ENCODE measurements at places on chromosomes 4 and X.

DNA sequence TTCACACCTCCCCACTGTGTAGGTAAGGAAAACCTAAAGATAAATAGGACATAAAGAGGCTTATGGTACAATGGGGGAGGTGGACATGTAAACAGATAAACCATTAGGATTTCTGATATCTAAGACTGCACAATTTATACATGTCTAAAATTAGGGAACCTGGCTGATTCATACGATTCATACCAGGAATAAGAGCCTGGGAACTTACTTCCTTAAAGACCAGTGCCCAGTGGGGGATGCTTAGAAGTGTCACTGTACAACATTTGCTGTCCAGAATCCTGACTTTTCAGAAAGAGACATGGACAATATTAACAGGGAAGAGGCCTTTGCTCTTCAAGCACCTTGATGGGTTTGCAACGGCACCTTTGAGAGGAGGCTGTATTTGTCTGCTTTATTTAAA lies 116.8 kb upstream of the KIT start:
- DNase-seq, result no peak
- H3K4me1 ChIP-seq, result no peaks in the 10 kb centered on the region
- H3K4me3 ChIP-seq, result no peak overlapping the region
- peaks cover 5% of the 10 kb centered on the region for H3K27me3 ChIP-seq
- H3K27ac ChIP-seq, result no peak overlapping the region

- H3K4me3 ChIP-seq, result no peak overlapping the region
- DNase-seq, result no peak
- H3K27ac ChIP-seq, result no peak overlapping the region
- no peaks in the 10 kb centered on the region for H3K4me1 ChIP-seq
- H3K36me3 ChIP-seq, result no peaks in the 10 kb centered on the region
These were observed 39.4 kb downstream of the GSX2 start for GRCh38 chr4:54139332-54139731.

DNA sequence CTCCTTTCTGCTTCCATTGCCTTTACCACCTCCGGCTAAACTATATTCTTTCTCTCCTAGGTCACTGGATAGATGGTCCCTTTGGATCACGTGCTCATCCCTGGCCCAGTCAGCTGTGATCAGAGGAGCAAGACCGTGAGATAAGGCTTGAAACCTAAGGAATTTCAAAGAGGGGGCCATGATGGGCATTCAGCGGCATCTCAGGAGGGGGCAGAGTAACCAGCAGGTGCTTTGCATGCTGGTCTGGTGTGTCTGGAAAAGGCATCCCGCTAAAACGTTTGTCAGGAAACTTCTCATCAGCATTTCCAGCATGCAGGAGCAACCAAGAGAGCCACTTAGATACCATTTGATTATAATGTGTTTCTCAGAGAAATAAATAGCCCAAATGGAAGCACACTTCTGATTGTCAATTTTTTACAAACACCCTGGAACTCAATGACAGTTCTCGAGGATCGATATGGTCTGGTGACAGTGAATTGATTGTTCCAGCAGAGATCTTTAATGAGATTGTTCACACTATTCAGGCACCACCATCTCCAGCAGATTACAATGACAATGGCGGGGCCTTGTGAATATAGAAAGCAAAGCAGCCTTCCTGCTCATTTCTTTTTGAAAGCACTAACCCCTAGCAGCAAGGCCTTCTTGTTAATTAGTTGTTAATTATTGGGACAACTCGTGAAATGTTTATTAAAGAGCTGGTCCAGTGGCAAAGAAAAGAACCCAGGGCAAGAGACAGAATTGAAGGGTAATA lies 327.1 kb downstream of the PTTG2 start:
- DNase-seq, result no peak
- peaks cover 13% of the 10 kb centered on the region for H3K4me1 ChIP-seq
- no peak overlapping the region for H3K27ac ChIP-seq
- no peaks in the 10 kb centered on the region for H3K27me3 ChIP-seq
- H3K36me3 ChIP-seq, result no peaks in the 10 kb centered on the region
- H3K4me3 ChIP-seq, result no peak overlapping the region

GRCh38 chr4:168766604-168767316 lies 243.3 kb downstream of the CBR4 start:
- no peaks in the 10 kb centered on the region for H3K27me3 ChIP-seq
- no peak overlapping the region for H3K4me3 ChIP-seq
- H3K36me3 ChIP-seq, result no peaks in the 10 kb centered on the region

DNA sequence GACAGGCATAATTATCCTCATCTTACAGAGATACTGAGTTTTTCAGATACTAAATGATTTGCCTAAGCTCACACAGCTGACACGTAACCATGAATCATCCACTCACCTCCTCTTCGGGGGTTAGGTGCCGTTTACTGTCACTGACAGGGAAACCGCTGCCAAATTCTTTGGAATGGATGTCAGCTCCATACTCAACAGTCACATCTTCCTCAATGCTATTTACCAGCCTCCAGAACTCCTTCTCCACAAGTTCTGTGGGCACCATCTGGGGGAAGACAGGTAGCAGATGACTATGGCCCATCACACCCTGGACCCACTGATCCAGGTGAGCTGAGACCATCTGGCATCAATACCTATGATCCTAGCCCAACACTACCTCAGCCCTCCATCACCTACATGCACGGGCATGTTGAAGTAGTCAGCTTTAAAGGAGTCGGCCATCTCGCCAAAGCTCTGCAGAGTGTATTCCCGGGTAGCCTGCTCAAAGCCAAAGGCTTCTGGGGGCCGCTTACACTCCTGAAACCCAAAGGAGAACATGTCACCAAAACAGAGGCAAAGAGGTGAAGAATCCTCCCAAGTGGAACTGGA lies 13.5 kb downstream of the KDM5C start:
- no peak for DNase-seq
- no peak overlapping the region for H3K4me3 ChIP-seq
- no peak overlapping the region for H3K27ac ChIP-seq
- no peaks in the 10 kb centered on the region for H3K4me1 ChIP-seq
- no peaks in the 10 kb centered on the region for H3K27me3 ChIP-seq

DNA sequence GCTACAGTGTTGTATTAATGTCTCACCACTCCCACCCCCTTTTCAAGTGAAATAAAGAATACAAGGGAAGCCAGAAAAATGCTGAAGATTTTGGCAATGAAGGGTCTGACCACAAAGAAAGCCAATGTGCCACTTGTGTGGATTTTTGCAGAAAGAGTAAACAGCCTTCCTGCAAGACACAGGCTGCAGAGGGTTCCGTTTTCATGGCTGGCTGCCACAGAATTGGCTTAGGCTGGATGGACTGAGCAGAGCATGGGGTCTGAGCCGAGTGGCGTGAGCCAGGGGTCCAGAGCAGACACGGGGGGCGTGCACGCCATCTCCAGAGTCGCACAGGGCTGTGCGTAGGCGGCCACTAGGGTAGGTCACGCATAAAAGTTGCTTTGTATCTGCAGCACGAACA lies 69.2 kb downstream of the MTNR1A start:
- H3K4me3 ChIP-seq, result no peak overlapping the region
- no peak for DNase-seq
- H3K27me3 ChIP-seq, result no peaks in the 10 kb centered on the region
- no peaks in the 10 kb centered on the region for H3K36me3 ChIP-seq

GRCh38 chr4:16227462-16227868 lies 1.2 kb upstream of the TAPT1 start:
- no peaks in the 10 kb centered on the region for H3K27me3 ChIP-seq
- no peak overlapping the region for H3K27ac ChIP-seq

GRCh38 chr4:151095142-151095541 lies 4.3 kb upstream of the RPS3A start:
- H3K4me1 ChIP-seq, result peaks cover 4% of the 10 kb centered on the region
- no peaks in the 10 kb centered on the region for H3K36me3 ChIP-seq
- H3K4me3 ChIP-seq, result no peak overlapping the region
- no peak overlapping the region for H3K27ac ChIP-seq

DNA sequence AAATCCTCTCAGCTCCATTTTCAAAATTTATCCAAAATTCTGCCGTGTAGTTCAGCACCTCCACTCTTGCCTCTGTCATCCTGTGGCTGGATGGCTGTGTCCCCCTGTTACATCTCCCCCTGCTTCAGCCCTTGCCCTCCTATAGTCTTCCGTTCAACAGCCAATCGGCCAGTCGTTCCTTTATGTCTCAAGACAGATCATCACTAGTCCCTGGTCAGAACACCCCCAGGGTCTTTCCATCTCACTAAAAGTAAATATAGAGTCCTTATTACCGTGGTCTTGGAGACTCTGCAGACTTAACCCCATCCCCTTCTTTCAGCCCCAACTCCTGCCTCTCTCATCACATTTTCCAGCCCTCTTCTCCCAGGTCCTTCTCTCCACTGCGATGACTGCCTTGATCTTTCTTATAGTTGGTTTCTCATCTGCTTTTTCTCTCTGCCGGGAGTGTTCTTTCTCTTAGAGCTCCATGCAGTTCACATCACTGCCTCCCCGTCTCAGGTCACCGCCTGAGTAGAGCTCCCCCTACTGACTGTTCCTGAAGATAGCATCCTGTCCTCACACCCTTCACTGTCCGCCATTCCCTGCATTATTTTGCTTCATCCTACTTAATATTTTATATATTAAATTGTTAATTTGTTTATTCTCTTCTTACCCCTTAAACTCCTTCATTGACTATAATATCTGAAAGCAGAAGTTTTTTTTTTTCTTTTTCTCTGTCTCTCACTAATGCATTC lies 736.9 kb upstream of the MAGEB2 start:
- DNase-seq, result peak; percentile 24
- H3K27me3 ChIP-seq, result no peaks in the 10 kb centered on the region
- no peak overlapping the region for H3K27ac ChIP-seq
- no peaks in the 10 kb centered on the region for H3K4me1 ChIP-seq

DNA sequence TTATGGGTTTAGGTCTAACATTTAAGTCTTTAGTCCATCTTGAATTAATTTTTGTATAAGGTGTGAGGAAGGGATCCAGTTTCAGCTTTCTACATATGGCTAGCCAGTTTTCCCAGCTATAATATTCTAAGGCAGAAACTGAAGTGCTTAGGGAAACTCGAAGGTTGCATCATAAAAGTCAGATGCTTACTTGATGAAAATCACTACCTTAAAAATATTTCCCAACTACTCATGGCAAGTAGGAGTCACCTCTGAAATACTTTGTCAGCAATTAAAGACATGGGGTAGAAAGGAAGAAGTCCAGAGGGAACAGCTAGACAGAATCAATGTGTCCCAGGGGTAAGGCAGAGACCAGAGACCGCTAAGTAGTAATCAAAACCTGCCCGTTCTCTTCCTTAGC lies 6.3 kb upstream of the AP1S2 start:
- no peak overlapping the region for H3K4me3 ChIP-seq
- peaks cover 3% of the 10 kb centered on the region for H3K4me1 ChIP-seq
- no peak overlapping the region for H3K27ac ChIP-seq
- no peaks in the 10 kb centered on the region for H3K36me3 ChIP-seq
- DNase-seq, result no peak

DNA sequence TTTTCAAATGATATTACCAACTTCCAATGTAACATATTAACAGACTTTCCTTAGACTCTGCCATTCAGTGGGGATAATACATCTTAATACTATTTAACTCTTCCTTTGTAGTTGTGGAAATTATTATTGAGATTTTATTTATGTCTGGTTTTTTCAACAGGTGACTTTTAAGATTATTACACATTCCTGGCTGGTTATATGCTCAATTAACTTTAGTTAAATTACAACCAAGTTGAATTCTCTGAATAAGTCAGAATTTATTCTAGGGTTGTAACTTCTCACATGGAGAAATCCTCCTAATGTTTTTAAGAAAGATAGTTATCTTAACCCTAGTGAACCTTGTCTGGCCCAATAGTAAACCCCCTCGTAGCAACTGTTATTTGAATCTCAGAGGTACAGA lies 107.3 kb downstream of the SLC10A6 start:
- no peaks in the 10 kb centered on the region for H3K36me3 ChIP-seq
- H3K4me1 ChIP-seq, result no peaks in the 10 kb centered on the region
- no peak for DNase-seq
- no peak overlapping the region for H3K4me3 ChIP-seq
- H3K27me3 ChIP-seq, result no peaks in the 10 kb centered on the region
- H3K27ac ChIP-seq, result no peak overlapping the region

- DNase-seq, result no peak
- H3K36me3 ChIP-seq, result no peaks in the 10 kb centered on the region
- no peaks in the 10 kb centered on the region for H3K27me3 ChIP-seq
- H3K4me1 ChIP-seq, result no peaks in the 10 kb centered on the region
- H3K4me3 ChIP-seq, result no peak overlapping the region
- H3K27ac ChIP-seq, result no peak overlapping the region
These were observed 98.1 kb upstream of the ENPP6 start for GRCh38 chr4:184315675-184316359.

- peak within 1 kb of the TSS; percentile 74 for H3K4me3 ChIP-seq
- H3K36me3 ChIP-seq, result no peaks in the 10 kb centered on the region
- no peak within 1 kb of the TSS for H3K27ac ChIP-seq
These were observed at the start of gene GABRB1 for GRCh38 chr4:47031011-47031678. Gene GABRB1, plus strand, starts transcription at chr4:47031567.

DNA sequence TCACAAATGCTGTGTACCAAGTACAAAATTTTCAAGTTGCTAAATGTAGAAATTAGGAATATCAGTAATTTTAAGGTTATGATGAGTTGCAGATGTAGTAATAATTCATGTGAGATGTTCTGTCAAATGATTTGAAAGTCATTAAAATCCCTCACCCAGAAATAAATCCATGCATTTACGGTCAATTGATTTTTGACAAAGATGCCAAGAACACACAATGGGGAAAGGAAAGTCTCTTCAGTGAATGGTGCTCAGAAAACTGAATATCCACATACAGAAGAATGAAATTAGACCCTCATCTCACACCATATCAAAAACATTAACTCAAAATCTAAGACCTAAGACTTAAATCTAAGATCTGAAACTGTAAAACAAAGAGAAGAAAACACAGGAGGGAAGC lies 12.9 kb upstream of the BMPR1B start:
- H3K4me3 ChIP-seq, result no peak overlapping the region
- no peaks in the 10 kb centered on the region for H3K27me3 ChIP-seq
- H3K4me1 ChIP-seq, result no peaks in the 10 kb centered on the region
- no peaks in the 10 kb centered on the region for H3K36me3 ChIP-seq
- no peak for DNase-seq

- H3K27me3 ChIP-seq, result no peaks in the 10 kb centered on the region
- H3K27ac ChIP-seq, result no peak overlapping the region
- H3K36me3 ChIP-seq, result no peaks in the 10 kb centered on the region
- no peaks in the 10 kb centered on the region for H3K4me1 ChIP-seq
These were observed 65.3 kb upstream of the DRD5 start for GRCh38 chr4:9716093-9716492.

- H3K4me1 ChIP-seq, result no peaks in the 10 kb centered on the region
- no peaks in the 10 kb centered on the region for H3K36me3 ChIP-seq
These were observed 85.8 kb downstream of the DCTD start for GRCh38 chr4:182831376-182831775.

- no peak for DNase-seq
- H3K27ac ChIP-seq, result no peak overlapping the region
- H3K4me3 ChIP-seq, result no peak overlapping the region
- H3K36me3 ChIP-seq, result no peaks in the 10 kb centered on the region
These were observed 84.7 kb downstream of the NHS start for GRCh38 chrX:17459661-17460060.

DNA sequence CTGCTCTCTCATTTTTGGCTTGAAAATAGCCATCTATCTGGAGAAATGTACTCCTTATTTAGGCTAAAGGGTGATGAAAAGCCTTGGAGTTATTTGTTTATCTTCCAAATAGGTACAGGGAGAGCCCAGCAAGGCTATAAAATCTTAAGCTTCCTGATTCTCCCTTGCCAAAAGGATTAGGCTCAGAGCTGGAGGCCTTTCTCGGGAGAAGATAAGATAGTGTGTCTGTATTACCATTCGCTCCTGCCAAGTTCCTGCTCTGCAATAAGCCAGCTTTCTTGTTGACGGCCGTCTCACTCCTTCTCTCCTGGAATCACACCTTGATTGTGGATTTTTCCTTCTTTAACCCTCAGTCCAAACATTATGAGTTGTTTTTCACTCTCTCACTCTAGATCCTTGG lies 171.8 kb upstream of the TTC29 start:
- H3K4me3 ChIP-seq, result no peak overlapping the region
- H3K4me1 ChIP-seq, result no peaks in the 10 kb centered on the region

- no peak for DNase-seq
- peaks cover 18% of the 10 kb centered on the region for H3K4me1 ChIP-seq
- no peak overlapping the region for H3K27ac ChIP-seq
- H3K4me3 ChIP-seq, result no peak overlapping the region
- H3K27me3 ChIP-seq, result no peaks in the 10 kb centered on the region
These were observed 235.4 kb downstream of the MGST2 start for GRCh38 chr4:139900964-139901376.
